ENCODE measurements at places on chromosomes 16 and 17.

GRCh38 chr17:71085238-71086033, 916.1 kb downstream of the KCNJ2 start:
- no peak for DNase-seq

DNA sequence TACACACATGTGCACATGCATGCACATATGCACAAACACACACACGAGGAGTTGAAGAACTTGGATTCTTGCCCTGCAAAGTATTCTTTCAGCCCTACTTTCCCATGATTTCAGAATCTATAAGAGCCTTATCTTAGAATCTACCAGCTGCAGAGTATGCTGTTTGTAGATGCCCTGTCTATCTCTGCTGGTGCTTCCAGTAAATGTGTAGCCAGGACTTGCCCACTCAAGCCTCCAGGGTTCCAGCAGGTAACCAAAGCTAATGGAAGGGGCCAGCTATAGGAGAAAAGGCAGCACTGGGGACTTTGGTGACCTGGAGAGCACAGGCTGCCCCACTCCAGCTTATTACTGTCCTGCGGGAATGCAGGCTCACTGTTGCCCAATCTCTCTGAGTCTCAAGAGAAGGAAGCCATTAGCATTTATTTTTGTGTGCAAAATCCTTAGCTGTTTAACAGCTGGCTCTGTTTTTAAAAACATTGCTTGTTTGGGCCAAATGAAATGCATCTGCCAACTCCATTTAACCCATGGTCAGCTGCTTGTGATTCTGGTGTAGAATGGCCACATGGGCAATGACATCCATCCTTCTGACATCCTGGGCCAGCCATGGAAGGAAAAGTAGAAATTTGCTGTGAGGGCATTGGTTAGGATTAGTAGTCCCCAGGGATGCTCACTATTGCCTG, 28.6 kb upstream of the XYLT1 start:
- DNase-seq: no peak

DNA sequence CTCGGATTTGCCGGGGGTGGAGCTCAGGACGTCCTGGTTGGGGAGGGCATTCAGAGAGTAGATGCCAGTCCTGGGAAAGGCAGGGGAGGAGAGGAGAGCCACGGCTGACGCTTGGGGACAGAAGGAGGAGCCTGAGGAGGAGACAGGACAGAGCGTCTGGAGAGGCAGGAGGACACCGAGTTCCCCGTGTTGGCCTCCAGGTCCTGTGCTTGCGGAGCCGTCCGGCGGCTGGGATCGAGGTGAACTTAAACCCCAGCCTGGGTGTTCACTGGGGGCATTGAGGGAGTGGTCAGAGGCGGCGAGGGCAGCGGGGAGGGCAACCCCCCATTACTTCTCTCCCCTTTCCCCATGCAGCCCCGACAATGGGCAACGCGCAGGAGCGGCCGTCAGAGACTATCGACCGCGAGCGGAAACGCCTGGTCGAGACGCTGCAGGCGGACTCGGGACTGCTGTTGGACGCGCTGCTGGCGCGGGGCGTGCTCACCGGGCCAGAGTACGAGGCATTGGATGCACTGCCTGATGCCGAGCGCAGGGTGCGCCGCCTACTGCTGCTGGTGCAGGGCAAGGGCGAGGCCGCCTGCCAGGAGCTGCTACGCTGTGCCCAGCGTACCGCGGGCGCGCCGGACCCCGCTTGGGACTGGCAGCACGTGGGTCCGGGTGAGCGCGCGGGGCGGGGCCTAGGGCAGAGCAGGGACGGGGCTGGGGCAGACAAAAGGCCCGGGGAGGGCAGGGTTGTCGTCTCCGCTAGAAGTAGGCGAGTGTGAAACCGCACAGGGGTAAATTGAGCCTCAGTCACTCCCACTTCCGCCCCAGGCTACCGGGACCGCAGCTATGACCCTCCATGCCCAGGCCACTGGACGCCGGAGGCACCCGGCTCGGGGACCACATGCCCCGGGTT, 3.7 kb downstream of the NOL3 start:
- DNase-seq: no peak

DNA sequence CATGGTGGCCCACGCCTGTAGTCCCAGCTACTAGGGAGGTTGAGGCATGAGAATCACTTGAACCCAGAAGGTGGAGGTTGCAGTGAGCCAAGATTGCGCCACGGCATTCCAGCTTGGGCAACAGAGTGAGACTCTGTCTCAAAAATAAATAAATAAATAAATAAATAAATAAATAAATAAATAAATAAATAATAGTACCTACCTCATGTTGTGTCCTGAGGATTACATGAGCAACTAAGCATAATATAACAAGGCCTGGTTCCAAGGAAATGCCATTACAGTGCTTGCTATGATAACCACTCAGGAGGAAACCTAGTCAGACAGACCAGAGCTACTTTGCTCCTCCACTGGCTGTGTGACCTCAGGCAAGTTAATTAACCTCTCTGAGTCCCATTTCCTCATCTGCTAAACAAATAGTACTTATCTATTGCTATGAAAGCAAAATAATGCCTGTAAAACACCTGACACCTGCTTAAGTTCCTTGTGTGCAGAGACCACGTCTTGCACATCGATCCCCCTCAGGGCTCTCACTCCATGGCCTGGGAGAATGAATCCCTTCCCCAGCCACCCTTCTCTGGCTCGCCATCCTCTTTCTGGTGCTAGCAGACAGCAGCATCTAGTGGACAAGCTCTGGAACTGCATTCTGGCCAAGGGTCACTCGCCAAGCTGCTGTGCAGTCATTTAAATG, 7.5 kb downstream of the EPOP start:
- DNase-seq: no peak

DNA sequence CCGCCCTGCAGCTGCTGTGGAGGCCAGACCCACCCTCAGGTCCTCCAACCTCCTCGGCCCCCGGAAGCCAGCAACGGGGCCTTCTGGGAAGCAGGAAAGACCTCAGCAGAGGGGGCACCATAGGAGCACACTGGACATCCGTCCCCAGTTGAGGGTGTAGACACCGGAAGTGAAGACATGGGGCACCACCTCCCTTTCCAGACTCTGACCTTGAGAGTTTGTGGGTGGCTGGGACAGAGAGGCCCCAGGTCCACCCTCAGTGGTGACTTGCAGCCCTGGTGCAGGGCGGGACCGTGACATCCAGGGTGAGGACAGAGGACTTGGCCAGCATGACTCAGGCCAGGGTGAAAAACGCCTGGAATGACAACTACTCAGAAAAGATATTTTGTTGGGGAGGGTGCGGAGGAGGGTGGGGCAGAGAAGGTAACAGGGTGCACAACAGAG, 19.9 kb downstream of the CEP295NL start:
- DNase-seq: no peak

GRCh38 chr17:15509095-15509494, 41.7 kb upstream of the CDRT4 start:
- DNase-seq: no peak

GRCh38 chr16:61374071-61374470, 662.2 kb downstream of the CDH8 start:
- no peak for DNase-seq

GRCh38 chr16:76771216-76771615, 419.8 kb upstream of the MON1B start:
- DNase-seq: no peak

GRCh38 chr17:28777178-28777577, 33.4 kb downstream of the TRAF4 start:
- DNase-seq: no peak

DNA sequence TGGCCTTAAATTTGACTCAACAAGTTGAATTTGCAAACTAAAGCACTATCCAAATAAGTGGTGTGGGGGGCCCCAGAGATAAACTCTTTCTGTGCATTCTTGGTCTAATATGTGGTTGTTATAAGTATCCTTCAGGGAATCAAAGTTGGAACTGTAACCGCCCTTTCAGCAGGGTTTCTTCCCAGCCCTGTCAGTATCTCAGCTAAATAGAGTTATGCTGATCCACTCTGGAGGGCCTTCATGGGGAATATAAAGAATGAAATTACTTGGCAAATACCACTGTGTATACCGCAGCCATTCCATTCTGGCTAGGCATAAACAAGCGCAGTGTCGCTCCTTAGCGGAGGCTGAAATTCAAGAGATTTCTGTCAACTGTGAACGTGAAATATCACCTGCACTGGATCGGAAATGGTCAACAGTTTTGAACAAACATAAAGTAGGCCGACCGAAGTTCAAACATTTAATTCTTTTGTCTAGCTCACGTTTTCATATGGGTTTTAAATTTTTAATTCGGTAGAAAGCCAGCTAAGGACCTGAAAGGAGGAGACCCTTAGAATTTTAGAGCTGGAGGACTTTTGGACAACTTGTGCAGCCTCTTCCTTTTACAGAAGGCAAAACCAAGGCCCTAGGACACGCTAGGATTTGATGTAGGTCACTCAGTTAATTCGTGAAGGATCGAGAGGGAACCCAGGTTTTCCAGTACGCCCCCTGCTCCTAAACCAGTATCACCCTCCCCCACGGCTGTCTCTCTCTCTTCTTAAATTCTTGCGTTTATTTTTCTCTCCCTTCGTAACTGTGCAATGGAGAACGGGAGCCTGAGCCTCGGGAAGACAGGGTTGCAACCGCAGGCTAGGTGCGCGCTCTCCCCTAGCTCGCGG, 74.7 kb downstream of the CHD9 start:
- no peak for DNase-seq

DNA sequence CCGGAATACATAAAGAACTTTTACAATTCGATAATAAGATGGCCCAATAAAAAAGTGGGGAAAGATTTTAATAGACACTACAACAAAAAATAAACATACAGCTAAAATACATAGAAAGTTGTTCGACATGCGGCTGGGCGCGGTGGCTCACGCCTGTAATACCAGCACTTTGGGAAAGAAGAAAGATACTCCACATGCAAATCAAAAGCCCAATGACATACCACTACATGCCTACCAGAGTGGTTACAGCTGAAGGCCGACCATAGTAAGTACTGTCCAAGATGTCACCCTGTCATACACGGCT, 9.3 kb downstream of the PRCD start:
- DNase-seq: no peak

- no peak for DNase-seq
Observed at GRCh38 chr16:12095275-12096156, 119.0 kb downstream of the SNX29 start.

DNA sequence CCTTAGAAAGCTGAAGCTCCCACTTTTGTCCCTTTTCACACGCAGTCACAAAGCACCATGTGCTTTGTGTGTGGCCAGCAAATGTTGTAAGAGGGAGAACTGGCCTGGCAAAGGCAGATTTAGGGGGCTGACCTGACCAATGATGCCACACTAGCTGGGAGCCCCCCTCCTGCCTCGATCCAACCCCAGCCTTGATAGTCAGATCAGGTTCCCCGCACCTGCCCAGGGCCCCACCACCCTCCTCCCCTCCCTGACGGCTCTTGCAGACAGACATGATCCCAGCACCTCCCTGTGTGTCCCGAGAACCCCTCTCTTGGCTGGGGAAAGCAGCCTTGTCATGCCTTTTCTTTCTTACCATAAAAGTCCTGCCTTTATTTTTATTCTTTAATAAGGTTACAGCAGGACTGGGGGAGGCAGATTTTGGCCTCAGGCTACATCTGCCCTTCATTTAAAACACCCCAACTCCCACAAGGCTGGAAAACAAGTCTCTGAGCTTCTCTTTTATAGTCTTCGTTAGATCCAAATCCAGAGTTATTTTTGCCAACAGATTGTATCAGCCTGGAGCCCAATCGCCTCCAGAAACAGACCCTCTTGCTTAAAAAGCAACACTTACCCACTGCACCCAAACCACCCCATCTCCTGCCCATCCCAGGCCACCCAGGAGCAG, 201.8 kb upstream of the CDH5 start:
- no peak for DNase-seq

- DNase-seq: no peak
Observed at GRCh38 chr17:67137860-67138259, 93.5 kb downstream of the CACNG1 start.

- DNase-seq: no peak
Observed at GRCh38 chr17:21296097-21297025, 11.8 kb downstream of the MAP2K3 start.

- DNase-seq: no peak
Observed at GRCh38 chr17:63444457-63444856, 1.6 kb downstream of the CYB561 start.

DNA sequence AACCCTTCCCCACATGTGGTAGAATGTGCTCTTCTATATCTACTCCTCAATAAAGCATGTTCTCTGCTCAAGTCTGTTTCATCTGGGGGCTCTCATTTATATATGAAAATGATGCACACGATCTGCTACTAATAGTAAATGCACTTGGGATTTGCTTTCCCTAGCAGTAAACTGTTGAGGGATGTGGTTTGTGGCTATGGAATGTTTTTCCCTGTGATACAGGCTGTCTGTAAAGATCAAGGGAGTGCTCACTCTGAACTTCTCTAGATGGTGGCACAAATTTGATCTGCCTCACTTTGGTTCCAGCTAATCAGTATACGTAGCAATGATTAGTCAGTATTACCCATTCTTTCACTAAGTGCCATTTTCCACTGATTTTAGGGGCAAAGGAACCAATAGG, 18.8 kb downstream of the TAC4 start:
- no peak for DNase-seq

DNA sequence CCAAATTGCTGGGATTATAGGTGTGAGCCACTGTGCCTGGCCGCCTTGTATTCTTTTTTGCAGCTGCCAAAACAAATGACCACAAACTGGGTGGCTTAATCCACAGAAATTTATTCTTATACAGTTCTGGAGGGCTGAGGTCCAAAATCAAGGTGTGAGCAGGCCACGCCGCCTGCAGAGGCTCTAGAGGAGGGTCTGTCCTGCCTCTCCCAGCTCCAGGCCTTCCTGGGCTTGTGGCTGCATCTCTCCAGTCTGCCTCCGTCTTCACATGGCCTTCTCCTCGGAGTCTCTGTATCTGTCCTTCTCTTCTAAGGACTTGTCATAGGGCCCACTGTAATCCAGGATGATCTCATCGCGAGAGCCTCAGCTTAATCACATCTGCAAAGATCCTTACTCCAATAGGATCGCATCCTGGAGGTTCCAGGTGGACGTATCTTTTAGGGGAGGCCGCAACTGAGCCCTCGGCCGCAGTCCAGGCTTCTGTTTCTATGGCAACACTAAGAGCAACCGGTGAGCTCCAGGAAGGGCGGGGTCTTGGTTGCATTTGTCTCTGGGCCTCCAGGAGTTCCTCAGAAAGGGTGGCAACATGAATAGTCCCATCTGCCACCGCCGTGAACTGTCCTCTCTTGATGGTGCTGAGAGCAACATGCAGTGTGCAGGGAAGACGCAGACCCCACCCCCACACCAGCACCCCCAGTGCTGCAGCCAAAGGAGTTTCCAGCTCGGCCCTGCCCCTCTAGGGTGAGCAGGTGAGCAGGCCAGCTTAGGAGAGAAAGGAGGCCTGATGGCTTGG, 29.5 kb upstream of the CREBBP start:
- no peak for DNase-seq

- no peak for DNase-seq
Observed at GRCh38 chr16:1028524-1029258, 43.9 kb upstream of the SSTR5 start.

- DNase-seq: peak; percentile 38
Observed at GRCh38 chr16:11407047-11407982, 62.1 kb downstream of the RMI2 start.

GRCh38 chr17:66538776-66539175, 236.4 kb downstream of the PRKCA start:
- DNase-seq: no peak

- no peak for DNase-seq
Observed at GRCh38 chr17:36144014-36144413, 32.4 kb downstream of the TBC1D3B start.

GRCh38 chr16:57616241-57616640, 12.2 kb upstream of the ADGRG1 start:
- DNase-seq: no peak

All from GM12864 (cell line).